Stimulated activated CD8-positive, alpha-beta memory T cell treated with anti-CD3 and anti-CD28 coated beads, Interleukin-15, amount 100 ng/mL, for 48 hours (primary cell): ENCODE measurements at places on chromosomes 1 and 21.
A peak's percentile ranks its signal among the peaks of the same experiment; 100 is the strongest.

DNA sequence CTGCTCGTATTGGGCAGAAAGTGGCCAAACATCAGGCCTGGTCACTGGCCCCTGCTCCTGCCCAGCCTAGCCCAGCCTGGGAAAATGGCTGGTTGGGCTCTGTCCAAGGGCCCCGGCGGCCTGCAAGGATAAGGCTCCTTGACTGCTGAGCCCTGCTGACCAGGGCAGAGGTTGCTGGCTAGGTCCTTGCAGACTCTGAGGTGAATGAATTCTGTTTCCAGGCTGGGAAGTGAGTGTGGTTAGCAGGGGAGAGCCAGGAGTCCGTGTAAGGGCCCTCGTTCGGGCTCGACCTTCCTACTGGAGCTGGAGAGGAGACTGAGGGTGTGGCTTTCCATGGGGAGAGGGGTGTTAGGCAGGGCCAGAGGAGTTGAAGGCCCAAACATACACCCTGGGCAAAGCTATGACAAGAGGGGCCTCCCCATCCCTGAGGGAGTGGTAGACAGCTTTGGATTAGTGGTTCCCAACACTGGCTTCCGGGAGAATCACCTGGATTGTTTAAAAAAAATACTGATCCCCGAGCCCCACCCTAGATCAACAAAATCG is 20.6 kb downstream of the CSF1 start:
- no peak for DNase-seq

- DNase-seq, result no peak
Measured at GRCh38 chr21:33751120-33751519, 108.8 kb downstream of the ITSN1 start.

DNA sequence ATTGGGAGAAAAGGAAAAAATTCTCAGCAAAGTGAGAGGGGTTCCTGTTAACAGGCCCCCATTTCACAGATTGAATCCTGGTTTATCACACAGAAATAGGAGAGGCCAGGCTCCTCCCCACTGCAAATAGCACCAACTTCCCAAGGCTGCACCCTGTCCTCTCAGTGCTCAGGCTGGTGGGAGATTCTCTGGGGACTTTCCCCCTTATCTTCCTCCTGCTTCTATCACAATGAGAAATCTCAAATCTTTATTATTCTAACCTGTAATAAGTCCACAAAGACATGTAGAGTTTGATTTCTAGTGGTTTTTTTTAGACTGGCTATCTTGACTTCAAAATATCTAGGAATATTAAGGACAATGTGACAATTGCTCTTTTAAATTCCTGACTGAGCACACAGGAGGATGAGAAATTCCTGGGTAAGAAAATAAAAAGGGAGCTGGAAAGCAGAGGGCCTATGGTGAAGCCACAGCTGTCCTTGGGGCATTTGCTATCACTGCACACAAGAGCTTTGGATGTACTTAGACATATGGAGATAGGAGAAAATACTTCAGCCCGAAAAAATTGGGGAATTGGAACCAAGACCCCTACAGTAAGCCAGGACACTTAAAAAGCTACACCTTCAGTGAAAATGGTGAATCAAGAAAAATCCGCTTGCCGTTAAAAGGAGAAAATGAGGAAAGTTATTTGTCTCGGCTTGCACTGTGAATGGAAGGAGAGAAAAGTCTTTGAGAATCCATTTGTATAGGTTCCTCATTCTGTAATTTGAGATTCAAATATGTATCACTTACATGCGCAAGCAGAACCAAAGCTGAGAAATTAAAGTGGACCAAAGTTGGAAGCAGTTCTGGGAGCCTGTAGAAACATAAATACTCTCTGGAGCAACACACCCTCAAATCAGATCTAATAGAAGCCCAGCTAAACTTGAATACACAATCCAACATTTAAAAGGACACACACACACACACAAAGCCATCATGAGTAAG is 65.9 kb upstream of the C1orf105 start:
- no peak for DNase-seq

DNA sequence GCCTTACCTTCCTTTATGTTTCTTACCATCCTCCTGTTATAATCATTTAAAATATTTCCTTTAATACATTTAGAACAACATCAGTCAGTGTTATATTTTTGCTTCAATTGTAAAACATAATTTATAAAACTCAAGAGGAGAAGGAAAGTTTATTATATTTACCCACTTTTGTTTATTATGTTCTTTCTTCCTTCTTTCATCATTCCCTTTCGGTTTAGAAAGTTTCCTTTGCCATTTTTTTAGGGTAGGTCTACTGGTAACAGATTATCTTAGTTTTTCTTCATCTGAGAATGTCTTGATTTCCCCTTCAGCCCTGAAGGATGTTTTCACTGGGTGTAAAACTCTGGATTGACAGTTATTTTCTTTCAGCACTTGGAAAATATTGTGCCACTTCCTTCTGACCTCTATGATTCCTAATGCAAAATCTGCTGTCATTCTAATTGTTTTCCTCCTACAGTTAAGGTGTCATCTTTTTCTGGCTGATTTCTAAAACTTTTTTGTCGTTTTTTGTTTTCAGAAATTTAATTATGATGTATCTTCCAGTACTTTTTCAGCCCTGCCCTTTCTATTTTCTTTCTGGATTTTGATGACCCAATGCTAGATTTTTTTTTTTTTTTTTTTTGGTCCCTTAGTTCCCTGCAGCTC is 25.0 kb downstream of the PTPN22 start:
- no peak for DNase-seq

DNA sequence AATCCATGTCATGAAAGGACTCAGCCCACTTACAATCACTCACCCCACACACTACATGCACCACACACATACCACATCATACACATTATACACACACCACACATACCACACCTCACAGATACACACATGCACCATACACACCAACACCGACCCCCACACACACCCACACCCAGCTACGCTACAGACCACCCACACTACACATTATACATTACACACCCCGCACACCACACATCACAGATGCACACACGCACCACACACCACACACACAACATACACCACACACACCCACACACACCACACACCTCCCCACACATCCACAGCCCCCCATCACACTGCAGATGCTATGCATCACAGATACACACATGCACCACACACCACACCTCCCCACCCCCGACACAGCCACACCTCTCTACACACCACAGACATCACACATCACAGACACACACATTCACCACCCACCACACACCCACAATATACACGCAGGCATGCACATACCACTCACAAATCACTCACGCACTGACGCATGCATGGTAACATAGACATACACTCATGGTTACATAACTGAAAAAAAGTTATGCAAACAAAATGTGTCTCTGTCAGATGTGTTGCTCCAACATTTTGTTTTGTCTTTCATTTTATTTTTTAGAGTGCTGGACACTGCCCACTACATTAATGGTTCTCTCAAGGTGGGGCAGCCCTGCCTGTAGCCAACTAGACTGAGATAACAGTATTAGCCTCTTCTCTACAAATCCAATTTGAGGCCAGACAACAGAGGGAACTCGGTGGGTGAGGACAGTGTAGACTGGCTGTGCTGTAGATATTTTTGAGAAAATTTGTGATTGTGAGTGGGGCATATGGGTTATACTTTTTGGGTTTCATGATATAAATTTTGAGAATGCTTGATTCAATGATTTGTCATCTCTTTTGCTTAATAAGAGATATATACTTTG is 15.2 kb upstream of the PGBD2 start:
- DNase-seq, result no peak

GRCh38 chr1:60639287-60639686 is 443.1 kb upstream of the NFIA start:
- DNase-seq, result no peak

DNA sequence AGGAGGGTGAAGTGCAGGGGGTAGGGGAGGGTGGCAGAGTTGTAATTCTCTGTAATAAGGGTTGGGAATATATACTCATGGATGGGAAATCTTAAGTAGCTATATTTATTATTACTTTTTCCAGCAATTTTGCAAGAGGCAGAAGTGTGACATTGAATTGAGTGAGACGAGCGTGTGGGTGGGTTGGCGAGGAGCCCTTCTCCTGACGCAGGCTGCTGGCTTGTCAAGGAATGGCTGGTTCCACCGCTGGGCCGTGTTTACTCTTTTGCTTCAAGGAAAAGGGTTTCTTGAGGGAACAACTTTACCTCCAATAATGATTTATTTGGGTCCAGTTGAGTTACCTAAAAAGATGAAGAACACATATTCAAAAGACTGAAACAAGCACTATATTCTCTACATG is 17.9 kb upstream of the DMRTA2 start:
- DNase-seq, result no peak

DNA sequence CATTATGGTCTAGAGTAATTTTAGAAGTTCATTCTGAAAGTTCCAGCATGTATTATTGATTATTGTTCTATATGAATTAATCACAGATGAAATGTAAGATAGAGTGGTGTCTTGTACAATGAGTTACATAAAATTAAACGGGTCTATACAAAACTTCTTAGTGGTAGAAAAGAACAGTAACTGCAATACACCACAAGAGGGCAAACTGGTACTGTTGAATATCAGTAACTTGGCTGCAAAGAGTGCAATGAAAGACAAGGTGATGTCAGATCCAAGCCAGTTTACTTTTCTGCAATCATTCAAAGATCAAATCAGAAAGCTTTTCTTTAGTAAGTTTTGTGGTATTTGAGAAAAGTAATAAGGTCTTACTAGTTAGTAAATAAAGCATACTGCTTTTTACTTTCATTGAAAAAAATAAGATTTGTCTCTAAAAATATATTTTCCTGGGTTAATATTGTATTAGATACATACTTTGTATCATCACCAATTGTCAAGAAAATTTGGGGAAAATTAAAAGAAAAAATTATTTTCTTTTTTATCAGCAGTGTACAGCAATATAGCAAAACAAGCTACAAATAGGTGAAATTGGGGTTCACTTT is 66.4 kb upstream of the BTG3 start:
- DNase-seq, result no peak

DNA sequence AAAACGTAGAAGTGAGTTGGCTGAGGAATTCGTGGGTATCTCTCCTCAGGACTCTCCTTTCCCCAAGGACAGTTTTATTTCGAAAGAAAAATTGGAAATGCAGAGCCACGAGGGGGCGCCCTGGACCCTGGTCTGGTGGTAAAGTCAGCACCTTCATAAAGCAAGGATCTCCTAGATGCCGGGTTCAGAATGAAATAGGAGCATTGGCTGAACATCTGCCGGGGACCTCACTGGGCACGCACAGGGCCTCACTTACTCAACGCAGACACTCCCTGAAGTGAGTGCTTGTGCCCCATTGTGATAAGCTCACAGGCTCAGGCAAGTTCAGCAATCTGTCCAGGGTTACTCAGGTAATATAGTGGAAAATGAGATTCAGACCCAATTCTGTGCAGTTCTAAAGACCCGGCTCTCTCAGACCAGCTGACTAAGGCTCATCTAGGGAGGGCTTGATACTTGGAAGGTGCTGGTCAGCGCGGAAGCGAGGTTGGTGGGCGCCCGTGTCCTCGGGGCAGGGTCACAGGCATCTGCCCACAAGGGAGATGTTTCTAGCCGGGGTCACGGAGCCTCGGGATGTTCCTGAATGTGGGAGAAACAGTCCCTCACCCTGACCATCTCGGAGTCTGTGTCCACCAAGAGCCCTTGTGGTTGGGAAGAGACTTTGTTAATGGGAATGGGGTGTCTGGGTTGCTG is 55.7 kb upstream of the ETV3 start:
- peak; percentile 36 for DNase-seq

GRCh38 chr1:24325587-24326449 is 6.7 kb downstream of the GRHL3 start:
- no peak for DNase-seq

DNA sequence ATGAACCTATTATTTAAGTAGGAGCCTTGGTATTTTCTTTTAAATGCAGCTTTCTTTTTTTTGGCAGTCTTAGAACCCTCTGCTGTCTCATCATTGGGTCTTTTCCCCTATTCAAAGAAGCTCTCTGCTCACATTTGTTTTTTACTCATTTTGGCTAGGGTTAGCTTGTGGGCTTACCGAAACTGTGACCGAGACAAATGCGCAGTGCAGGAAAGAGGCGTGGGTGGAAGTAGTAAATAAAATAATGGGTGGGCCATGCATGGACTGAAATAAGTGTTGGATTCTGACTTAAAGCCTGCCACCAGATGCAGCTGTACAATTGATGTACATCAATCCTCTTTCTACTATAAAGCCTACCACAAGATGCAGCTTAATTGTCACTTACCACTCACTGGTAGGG is 14.7 kb downstream of the XPR1 start:
- DNase-seq, result no peak

GRCh38 chr1:46406881-46407608 is 12.9 kb downstream of the FAAH start:
- no peak for DNase-seq
